ENCODE measurements at places on chromosomes 1 and 21.
A peak's percentile ranks its signal among the peaks of the same experiment; 100 is the strongest.

DNA sequence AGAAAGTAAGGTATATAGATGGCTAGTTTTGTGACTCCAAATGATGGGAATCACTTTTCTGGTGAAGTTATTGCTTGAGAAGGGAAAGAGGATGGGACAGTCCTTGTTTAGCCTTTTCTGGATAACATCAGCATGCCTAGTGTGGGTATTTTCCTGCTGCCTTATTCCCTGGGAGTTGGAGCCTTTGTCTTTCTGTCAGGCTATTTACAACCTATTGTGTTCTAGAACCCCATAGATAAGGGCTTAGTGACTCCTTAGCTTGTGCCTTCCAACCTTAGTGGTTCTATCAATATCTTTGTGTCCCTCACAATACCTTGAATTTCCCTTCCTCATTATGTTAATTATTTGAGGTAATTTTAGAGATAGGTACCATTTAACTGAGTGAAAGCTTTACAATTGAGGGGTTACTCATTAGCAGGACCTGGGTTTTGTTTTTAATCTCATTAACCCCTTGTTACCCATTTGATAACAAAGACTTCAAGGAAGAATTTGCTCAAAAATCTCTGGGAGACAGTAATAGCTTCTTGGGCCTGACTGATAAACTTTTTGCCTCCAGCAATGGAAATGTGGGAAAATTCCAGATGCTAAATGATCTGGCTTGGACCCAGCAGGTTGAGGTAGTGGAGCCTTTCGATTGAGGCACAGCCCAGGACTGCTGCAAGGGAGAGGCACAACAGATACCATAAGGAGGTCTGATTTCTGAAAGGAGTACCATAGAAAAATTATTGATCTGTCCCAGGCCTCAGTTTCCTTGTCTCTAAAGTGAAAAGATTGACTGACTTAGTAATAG lies 49.0 kb downstream of the CACHD1 start:
- DNase-seq, result no peak

DNA sequence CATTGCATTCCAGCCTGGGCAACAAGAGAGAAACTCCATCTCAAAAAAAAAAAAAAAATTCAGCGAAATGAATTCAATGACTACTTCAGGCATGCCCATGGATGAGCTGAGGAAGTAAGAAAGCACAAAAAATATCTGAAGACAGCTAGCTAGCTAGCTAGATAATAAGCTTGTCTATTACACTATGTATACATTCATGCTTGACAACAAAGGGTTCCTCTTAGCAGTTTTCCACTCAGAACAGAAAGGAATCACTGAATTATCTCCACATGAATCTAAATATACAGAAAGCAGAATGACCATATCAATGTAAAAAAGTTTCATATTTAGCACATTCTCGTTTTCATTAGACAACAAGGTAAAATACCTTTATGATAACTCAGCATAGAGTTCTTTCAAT lies 32.1 kb downstream of the USP48 start:
- DNase-seq, result no peak

DNA sequence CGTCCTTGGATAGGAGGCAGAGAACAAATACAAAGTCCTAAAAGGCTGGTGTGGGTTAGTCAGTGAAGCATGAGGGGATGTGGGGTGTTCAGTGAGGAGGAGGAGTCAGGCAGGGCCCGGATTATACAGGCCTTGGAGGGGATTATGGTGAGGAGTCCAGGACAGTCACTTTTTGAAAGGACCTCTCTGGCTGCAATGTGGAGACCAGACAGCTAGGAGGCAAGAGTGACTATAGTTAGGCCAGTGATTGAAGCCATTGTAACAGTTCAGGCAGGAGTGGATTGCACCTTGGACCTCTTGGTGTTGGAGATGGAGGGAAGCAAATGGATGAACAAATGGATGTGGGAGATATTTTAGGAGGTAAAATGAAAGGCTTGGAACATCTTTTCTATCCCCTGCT lies 115.8 kb downstream of the C1orf94 start:
- DNase-seq, result no peak

DNA sequence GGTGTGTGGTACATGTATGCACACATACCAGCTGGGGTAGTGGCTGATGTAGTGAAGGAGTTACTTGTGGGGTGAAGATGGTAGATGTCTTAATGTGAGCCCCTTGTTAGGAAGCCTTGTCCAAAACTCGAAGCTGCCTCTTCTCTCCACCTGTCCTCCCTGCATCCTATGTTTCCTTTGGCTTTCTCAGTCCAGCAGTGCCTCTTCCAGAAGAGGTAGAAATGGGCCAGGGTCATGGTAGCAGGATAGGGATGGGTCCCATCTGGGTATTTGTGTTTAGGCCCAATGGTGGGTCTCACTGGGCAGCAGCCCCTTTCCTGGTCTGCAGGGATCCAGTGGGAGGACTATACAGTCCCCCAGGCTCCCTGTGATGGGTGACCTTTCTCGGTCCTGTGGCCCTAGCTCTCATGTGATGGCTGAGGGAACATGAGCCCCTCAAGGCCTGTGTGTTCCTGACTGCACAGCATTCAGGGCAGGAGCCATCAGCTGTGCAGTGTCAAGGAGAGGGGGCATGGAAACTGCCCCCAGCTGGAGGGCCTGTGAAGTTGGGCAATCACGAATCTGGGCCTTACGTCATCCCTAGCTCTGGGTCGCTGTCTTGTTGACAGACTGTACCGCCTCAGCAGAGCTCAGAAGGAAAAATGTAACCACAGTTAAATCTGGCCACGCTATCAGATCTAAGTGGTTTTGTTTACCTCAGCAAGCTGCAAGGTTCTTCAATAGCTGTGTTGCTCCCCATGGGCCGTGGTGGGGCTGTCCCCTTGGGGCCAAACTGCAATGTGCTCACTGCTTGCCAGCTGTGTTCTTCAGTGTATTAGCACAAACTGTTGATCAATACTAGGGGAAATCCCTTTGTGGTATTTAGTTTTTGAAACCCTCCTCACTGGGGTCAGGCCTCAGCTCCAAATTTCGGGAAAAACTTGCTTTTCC lies 82.7 kb downstream of the NOS1AP start:
- DNase-seq, result no peak

- DNase-seq, result no peak
Measured at GRCh38 chr1:221527302-221527701, 214.6 kb downstream of the DUSP10 start.

- no peak for DNase-seq
Measured at GRCh38 chr21:14572204-14572780, 26.2 kb upstream of the SAMSN1 start.

DNA sequence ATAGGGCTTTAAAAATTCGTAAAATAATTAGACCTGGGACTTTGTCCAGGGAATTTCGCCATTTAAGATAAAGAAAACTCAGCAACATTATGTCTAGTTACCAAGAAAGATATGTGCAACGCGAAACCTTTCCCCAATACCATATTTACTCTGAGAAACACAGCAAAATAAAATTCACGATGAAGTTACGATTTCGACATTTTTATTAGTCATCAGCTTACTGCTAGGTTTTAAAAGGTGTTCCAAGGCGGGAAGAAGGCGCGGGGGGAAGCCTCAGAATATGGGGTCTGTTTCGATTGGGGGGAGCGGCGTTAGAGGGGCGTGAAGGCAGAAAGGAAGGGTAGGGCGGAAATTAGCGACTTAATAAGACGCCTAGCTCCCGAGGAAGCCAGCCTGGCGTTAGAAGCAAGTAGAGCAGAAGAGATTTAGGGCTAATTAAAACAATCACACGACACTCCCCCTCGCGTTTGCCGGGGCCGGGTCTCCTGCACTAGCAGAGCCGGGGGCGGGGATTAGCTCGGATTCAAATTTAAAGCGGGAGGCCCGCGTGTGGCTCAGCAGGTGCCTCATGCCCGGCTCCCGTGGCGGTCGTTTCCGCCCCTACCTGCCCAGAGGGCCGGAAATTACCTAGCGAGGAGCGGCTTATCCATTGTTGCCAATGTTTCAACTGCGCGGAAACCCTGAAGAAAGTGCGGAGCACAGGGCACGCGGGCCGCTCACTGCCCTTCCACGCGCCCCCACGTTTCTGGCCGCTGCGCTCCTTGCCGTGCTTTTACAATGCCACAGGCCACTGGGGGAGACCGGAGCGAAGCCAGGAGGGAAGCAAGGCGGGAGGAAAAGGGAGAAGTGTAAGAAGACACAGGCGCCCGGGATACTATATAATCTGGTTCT lies 795 bp upstream of the POU2F1 start:
- peak; percentile 95 for DNase-seq

GRCh38 chr1:179637211-179637860 lies 45.7 kb downstream of the TDRD5 start:
- DNase-seq, result no peak

GRCh38 chr1:112703706-112704105 lies 3.2 kb downstream of the RHOC start:
- no peak for DNase-seq

GRCh38 chr1:91674107-91674506 lies 173.5 kb downstream of the CDC7 start:
- no peak for DNase-seq

DNA sequence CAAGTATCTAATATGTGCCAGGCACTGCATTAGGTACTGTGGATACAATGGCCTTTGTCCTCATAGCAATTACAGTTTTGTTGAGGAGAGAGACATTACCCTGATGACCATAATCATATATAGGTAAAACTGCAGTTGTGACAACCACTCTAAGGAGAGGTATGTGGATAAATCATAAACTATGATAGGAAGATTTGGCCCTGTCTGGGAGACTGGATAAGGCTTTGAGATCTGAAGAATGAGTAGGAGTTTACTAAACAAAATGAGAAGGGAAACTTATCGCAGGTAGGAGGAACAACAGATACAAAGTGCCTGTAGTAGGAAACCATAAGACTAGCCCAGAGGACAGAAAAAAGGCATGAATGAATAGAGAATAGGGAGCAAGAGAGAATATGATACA lies 4.4 kb downstream of the TMCO1 start:
- no peak for DNase-seq

- DNase-seq, result no peak
Measured at GRCh38 chr1:86868477-86868876, 45.4 kb downstream of the SELENOF start.

GRCh38 chr1:95503278-95504030 lies 269.4 kb downstream of the RWDD3 start:
- DNase-seq, result no peak

DNA sequence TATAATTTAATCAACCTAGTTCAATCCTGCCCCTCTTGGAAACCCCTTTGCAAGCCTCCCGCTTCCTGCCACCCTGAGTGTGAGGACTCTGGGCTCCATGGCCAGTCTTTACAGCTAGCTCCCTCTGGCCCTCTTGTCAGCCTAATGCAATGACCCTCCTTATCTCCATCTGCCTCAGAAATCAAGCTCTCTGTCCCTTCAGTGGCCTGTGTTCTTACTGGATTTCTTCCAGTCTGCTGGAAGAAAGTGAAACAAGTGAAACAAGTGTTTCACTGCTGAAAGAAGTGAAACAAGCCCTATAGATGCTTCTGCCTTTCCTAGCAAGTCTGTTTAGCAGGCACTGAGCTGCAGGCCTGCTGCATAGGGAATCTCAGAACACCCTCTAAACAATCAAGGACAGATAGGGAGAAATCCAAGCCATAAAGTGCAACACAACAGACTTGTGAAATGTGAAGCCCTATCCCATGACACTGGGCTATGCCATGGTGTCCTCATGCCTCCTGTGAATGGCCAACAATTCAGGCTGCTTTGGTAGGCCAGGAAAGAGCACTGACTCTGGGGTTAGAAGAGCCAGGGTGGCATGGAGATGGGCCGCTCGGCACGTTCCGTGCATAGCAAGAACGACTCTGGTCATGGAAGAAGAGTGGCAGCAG lies 55.9 kb downstream of the FAM163A start:
- DNase-seq, result no peak

Data from WTC11 (cell line).